ENCODE measurements at places on chromosomes 5 and 9. TPM values are rescaled to one million over a fixed set of nuclear protein-coding genes. Genes with fewer than 3 reads are reported as not detected.

The ZNF367 gene
- 10.1 TPM for total RNA-seq

- H3K36me3 ChIP-seq = no peaks in the 10 kb centered on the region
- no peaks in the 10 kb centered on the region for H3K27me3 ChIP-seq
- no peak overlapping the region for H3K27ac ChIP-seq
- no peak overlapping the region for H3K4me3 ChIP-seq
- no peaks in the 10 kb centered on the region for H3K4me1 ChIP-seq
- DNase-seq = no peak
Observed at GRCh38 chr5:43855452-43855851, 252.5 kb downstream of the NNT start.

GRCh38 chr9:117957267-117957666 lies 253.1 kb downstream of the TLR4 start:
- no peak overlapping the region for H3K4me3 ChIP-seq
- no peaks in the 10 kb centered on the region for H3K27me3 ChIP-seq
- no peaks in the 10 kb centered on the region for H3K36me3 ChIP-seq
- no peak for DNase-seq

The STOM gene
- total RNA-seq = 106 TPM

The CLTB gene
- 141 TPM for total RNA-seq

- DNase-seq = no peak
- peaks cover 10% of the 10 kb centered on the region for H3K36me3 ChIP-seq
- H3K27ac ChIP-seq = no peak overlapping the region
- peaks cover 16% of the 10 kb centered on the region for H3K4me1 ChIP-seq
- H3K27me3 ChIP-seq = no peaks in the 10 kb centered on the region
Observed at GRCh38 chr9:123556464-123557435, 200.8 kb downstream of the CRB2 start.

DNA sequence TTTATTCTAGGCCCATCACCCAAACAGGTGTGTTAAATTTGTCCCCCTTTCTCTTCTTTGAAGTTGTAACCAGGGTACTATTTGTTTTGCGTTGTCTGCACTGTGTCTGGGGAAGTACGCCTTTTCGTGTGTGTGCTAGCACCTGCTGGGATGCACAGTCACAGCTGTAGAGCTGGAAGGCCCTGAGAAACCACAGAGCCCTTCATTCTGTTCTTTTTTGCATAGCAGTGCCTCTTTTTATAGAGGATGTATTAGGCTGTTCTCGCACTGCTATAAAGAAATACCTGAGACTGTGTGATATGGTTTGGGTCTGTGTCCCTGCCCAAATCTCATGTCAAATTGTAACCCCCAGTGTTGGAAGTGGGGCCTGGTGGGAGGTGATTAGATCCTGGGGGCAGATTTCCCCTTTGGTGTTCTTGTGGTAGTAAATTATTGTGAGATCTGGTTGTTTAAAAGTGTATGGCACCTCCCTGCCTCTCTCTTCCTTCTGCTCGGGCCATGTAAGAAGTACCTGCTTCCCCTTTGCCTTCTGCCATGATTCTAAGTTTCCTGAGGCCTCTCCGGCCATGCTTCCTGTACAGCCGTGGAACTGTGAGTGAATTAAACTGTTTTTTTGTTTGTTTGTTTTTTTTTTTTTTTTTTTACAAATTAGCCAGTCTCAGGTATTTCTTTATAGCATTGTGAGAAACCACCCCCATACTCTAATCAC lies 14.0 kb downstream of the SEC61B start:
- H3K36me3 ChIP-seq = peaks cover 3% of the 10 kb centered on the region
- DNase-seq = no peak
- H3K4me1 ChIP-seq = no peaks in the 10 kb centered on the region
- no peak overlapping the region for H3K4me3 ChIP-seq
- H3K27ac ChIP-seq = no peak overlapping the region

DNA sequence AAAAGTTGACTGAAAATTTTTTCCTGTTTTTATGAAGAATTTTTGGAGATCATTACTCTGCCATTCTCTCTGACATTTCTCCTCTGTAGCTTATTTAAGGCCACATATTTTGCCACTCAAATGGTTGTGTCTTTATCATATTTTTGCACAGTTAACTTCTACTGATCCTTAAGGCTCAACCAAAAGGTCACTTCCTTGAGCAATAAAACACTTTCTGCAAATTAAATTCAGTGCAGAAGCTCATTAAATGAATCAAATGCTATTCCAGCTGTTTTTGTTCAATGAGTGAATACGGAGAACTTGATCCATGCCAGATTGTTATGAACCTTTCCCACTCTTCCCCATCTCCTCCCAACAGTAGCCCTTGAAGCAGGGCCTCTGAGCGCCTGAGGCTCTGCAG lies 93.8 kb upstream of the EPB41L4A start:
- H3K4me3 ChIP-seq = no peak overlapping the region
- H3K27ac ChIP-seq = no peak overlapping the region
- DNase-seq = no peak
- H3K27me3 ChIP-seq = no peaks in the 10 kb centered on the region

GRCh38 chr5:152462021-152462721 lies 57.1 kb upstream of the NMUR2 start:
- H3K36me3 ChIP-seq = no peaks in the 10 kb centered on the region
- no peaks in the 10 kb centered on the region for H3K27me3 ChIP-seq
- no peak overlapping the region for H3K4me3 ChIP-seq
- no peak overlapping the region for H3K27ac ChIP-seq
- H3K4me1 ChIP-seq = no peaks in the 10 kb centered on the region

DNA sequence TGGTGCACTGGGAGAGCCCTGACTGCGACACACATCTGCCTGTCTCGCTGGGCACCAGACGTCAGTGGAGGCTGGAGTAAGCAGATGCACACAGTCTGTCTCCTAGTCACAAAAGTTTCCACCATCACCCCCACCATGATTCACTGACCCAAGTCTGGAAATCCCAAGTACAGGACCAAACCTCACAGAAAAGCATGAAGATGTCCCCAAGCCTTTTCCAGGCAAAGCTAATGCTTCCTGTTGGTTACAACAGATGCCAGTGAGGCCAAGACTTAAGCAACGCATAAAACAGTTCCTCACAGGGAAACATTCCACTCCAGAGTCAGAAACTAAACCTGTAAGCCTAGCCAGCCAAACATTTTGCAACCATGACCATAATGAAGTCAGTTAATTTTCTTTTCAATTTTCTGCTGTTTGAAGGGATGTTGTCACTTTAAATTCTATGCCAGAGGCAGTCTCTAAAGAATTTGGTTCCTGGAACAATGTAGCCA lies 259.3 kb upstream of the SLC30A5 start:
- H3K36me3 ChIP-seq = no peaks in the 10 kb centered on the region
- H3K4me3 ChIP-seq = no peak overlapping the region
- H3K27me3 ChIP-seq = no peaks in the 10 kb centered on the region
- H3K4me1 ChIP-seq = no peaks in the 10 kb centered on the region
- H3K27ac ChIP-seq = no peak overlapping the region

- no peak overlapping the region for H3K4me3 ChIP-seq
- DNase-seq = no peak
- H3K27me3 ChIP-seq = no peaks in the 10 kb centered on the region
- peaks cover 28% of the 10 kb centered on the region for H3K4me1 ChIP-seq
- H3K36me3 ChIP-seq = peaks cover 30% of the 10 kb centered on the region
Observed at GRCh38 chr5:194603-195209, 3.4 kb downstream of the LRRC14B start.

- H3K27me3 ChIP-seq = peaks cover 86% of the 10 kb centered on the region
- no peaks in the 10 kb centered on the region for H3K36me3 ChIP-seq
- peaks cover 36% of the 10 kb centered on the region for H3K4me1 ChIP-seq
- no peak overlapping the region for H3K27ac ChIP-seq
Observed at GRCh38 chr5:135027697-135028615, 6.1 kb downstream of the PITX1 start.

DNA sequence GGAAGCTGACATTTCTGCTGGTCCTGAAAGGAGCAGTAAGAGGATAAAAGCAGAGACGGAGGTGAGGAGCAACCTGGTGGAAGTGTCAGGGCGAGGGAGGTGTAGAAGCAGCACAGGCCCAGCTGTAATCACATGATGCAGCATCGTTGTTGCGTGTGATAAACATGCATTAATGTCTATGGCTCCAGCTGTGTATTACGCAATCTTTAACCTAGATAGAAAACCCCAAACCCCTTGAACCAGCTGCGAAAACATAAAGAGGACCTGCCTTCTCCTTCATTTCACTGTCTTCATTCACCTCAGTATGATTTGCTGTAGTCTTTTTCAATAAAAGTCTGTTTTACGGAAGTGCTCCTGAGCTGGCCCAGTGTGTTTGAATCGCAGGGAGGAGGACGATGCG lies 162.9 kb downstream of the NTRK2 start:
- H3K27me3 ChIP-seq = no peaks in the 10 kb centered on the region
- no peak for DNase-seq
- no peak overlapping the region for H3K27ac ChIP-seq
- H3K4me3 ChIP-seq = no peak overlapping the region
- H3K4me1 ChIP-seq = peaks cover 6% of the 10 kb centered on the region
